ENCODE measurements at places on chromosomes 12 and 14.

DNA sequence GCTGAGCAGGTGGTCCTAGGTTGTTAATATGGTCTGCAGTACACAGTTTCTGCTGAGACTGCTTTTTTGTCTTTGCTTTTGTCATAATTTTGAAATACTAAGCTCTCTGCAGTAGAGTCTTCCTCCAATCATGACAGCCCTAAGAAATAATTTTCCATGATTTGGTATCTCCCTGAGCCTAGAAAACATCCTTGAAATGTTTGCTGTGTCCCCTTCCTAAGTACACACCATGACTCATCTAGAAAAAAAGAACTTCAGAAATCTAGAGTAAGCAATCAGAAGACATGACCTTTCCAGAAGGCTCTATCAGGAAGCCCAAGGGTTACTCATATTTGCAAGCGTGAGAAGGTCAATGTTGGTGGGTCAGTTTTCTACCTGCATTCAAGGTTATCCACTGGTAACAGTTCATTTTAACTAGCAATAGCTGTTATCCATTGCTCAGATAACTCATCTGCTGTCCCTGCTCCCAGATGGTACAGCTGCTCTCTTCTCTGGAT, 16.4 kb downstream of the DAD1 start:
- DNase-seq: no peak

GRCh38 chr14:63504648-63505047, 38.5 kb downstream of the PPP2R5E start:
- no peak for DNase-seq

GRCh38 chr14:35438910-35439713, 34.6 kb upstream of the NFKBIA start:
- DNase-seq: peak; percentile 12

GRCh38 chr14:102138535-102138934, 1.2 kb upstream of the WDR20 start:
- no peak for DNase-seq

DNA sequence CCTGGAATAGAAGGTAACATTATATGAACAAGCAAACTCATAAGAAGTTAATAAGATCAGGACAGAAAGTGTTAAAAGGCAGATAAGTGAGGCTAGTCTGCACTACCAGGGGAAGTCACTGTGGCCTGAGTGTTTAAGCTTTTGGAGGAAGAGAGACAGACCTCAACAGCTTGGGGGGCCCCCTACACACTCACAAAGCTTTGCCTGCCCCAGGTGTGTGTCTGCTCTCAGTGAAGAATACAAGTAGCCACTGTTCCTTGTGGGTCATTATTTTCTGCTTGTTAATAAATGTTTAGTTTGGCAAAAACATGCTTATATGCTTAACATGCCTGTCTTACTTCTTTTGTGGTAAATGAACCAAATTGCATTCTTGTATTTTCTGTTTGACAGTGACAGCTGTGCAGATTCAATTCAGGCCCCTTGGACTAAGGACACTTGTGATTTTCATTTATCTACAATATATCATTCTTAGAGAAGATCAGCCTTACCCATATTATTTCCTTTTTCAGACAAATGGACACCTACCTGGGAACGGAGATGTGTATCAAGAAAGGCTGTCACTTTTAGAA, 50.7 kb upstream of the C12orf71 start:
- no peak for DNase-seq

- no peak for DNase-seq
Observed at GRCh38 chr12:6632026-6632983, 3.5 kb downstream of the LPAR5 start.

GRCh38 chr12:62006076-62006732, 254.0 kb upstream of the USP15 start:
- DNase-seq: peak; percentile 41

DNA sequence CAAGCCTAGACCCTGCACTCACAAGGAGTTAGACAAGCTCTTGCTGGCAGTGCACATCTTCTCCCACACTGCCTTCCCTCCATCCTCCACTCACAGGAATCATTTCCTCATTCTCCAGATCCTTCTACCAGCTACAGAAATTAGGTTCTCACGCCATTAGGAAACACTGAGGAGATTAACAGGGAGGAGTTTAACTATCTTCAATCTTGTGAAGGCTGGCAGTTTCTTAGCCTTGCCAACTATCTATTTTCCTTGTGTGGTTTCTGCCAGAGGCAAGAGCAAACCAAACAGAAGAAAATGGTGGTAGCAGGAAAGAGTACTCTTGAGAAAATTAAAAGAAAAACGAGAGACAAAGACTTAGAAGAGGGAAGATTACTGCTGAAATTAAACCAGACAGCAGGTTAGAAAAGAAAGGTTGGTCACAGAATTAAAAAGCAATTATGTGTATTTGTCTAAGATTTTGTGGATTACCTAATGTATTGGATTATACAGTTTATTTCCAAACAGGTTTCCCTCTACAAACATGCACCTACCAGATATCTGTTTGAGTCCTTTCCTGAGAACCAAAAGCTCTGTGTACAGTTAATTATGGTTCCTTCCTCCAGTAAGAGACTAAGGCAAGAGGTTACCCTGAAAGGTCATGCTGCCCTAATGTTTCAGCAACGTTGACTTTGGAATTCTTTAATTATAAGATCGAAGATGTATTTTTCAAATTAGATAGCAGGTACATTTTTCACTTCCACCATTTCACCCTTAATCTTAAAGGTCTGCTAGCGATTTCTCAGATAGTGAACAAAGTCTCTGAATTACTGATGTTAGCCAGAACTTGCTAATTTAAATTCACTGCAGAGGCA, 5.0 kb downstream of the RERG start:
- DNase-seq: no peak

DNA sequence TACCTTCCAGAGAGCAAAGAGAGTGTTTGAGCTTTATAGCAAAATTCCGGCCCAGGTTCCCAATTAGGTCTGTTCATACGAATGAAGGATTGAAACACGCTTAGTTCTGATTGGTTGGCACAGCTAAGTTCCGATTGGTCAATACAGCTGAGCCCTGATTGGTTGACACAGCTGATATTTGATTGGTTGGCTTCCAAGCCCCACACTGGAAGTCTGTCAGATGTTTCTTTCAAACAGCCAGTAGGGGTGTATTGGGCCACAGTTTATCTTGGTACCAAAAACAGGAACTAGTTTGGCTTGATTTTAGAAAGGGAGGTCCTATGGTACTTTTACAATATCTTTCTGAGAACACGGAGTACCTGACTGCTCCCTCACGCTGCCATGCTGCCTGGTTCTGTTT, 93.4 kb downstream of the CAND1 start:
- no peak for DNase-seq

GRCh38 chr12:104549815-104550480, 93.2 kb downstream of the CHST11 start:
- no peak for DNase-seq

DNA sequence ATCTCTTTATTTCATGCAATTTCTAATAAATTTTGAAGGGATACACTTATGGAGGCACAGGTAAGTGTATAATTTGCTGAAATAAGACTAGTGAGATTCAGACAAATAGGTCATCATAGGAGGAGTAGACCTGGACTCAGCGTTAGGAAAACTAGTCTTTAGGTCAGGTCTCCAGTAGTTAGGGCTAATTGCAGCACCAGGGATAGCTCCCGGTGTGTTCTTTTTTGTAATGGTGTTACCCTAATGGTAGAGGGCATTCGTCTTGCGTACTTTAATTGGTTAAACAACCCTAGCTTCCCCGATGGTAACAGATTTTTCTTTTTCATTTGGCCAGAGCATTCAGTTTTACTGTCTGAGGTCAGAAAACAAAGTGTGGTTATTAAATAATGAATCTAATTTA, 64.9 kb downstream of the ARID2 start:
- no peak for DNase-seq

DNA sequence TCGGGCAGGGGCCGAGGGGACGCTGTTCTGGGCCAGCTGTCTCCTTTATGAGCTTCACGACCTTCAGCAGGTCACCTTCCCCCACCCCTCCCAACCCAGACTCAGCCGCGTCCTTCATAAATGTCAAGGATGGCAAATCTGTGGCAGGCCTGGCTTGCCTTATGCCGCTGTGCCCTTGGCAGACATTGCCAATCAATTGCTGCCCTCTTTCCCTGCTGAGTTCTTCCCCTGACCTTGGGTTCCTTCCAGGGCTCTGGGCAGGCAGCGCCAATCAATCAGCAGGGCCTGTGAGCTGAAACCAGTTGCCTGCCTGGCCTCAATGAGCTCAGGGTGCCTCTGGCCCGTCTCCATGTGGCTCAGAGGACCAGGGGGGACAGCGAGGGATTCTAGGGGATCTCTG, 7.7 kb downstream of the FAM222A start:
- no peak for DNase-seq

DNA sequence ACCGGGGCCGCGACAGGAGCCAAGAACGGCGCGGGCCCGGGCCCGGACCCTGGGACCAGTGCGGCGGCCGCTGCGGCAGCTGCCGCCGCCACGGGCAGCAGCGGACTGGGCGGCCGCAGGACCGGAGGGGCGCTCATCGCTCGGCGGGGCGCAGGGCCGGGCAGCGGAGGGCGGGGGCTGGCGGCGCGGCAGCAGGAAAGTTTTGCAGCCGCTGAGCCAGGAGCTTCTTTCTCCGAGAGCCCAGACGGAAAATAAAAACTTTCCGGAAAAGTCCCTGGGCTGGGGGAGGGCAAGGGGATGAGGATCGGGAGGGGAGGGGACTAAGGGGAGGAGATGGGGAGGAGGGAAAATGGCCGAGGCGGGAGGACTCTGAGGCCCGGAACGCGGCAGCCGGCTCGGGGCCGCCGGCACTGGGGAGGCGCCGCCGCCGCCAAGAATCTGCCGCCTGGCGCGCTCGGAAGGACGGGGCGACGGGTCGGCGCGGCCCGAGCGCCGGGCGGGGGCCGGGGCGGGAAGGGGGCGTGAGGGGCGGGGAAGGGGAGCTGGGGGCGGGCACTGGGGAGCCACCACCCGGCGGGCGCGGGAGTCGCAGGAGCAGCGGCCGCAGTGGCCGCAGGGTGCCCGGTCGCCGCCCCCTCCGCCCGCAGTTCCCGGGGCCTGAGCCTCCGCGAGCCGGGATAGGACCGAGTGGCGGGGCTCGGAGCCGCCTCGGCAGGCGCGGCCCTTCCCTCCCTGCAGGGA, at the start of gene PRKD1:
Gene PRKD1 (minus strand): TSS at position 472 of the 741 bp plus-strand sequence.
- DNase-seq: no peak

DNA sequence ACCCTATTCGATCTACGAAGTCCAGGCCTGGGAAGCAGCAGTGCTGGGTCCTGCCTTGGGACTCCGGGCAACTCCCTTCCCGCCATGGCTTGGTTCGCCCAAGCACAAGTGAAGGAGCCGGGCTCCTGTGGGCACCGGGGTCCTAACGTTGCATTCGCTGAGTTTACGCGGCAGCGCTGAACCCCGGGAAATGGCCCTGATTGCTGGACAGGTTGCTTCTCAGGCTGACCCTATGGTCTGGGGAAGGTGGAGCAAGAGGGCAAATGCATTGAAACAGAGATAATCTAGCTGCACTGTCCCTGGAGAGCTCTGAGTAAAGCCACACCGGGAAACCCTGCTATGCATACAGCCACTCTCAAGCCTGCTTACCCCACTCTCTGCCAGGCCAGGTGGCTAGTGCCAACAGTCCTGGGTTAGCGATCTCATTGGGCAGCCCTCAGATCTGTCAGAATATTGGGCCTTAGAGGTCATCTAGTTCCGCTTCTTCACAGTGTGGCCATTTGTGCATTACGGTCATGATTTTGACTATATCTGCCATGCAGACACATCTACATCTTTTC, 11.3 kb downstream of the SYNE3 start:
- DNase-seq: no peak

DNA sequence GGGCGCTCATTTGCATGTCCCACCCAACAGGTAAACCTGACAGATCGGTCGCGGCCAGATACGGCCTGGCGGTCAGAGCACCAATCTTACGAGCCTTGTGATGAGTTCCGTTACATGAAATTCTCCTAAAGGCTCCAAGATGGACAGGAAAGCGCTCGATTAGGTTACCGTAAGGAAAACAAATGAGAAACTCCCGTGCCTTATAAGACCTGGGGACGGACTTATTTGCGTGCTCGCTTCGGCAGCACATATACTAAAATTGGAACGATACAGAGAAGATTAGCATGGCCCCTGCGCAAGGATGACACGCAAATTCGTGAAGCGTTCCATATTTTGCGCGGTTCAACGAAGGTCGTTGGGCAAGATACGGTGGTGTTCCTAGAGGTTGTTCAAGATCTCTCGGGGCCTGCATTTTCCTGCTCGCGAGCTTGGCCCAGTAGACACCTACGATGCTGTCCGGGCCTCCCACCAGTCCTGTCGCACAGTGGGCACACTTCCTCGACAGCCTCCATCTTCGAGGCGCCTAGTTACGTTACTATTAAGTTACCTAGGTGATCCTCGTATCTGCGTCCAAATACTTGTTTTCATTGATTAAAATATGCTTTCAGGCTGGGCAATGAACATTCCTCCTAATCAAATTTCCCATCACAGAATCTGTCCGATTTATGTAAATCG, at the start of gene RNU6-7:
Gene RNU6-7 (plus strand): TSS at position 230 of the 675 bp plus-strand sequence.
- peak; percentile 14 for DNase-seq

- no peak for DNase-seq
Observed at GRCh38 chr12:119322301-119322723, 12.2 kb upstream of the CCDC60 start.

- peak; percentile 34 for DNase-seq
Observed at GRCh38 chr14:104731320-104732294, 7.6 kb downstream of the ADSS1 start.

- no peak for DNase-seq
Observed at GRCh38 chr12:82517808-82518207, 159.5 kb downstream of the METTL25 start.

DNA sequence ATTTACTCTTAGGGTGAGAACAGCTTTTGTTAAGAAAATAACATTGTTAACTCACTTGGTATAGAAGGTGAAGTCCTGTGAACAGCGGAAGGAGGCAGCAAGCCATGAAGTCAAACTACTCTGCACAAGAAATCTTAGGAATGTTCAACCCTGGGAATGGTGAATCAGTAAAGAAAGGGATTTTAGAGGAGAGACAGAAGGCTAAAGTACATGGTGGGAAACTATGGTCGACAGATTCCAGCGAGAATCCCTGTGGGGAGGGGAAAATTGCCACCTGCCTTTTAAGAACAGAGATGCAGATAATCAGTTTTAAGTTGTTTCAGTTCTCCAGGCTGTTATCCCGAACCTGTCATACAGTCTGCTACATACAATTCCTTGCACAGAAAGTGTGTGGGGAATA, 63.2 kb upstream of the PTPRR start:
- DNase-seq: no peak

GRCh38 chr12:18752280-18752920, 14.5 kb downstream of the CAPZA3 start:
- no peak for DNase-seq

GRCh38 chr12:106115440-106115839, 23.3 kb downstream of the NUAK1 start:
- DNase-seq: no peak

GRCh38 chr14:83734431-83734830, 1795.5 kb upstream of the FLRT2 start:
- no peak for DNase-seq

GRCh38 chr12:454833-455232, 4.9 kb upstream of the B4GALNT3 start:
- no peak for DNase-seq

Measured in hematopoietic multipotent progenitor cell treated with erythropoietin and hydrocortisone succinate and interleukin-3 and kit ligand, for 17 days (in vitro differentiated cells).